NCI-H187 treated with DMSO at 0.1 percent for 48 hours (cell line): ENCODE measurements at places on chromosomes 7 and 10.

GRCh38 chr7:17633067-17633466 lies 307.2 kb downstream of the SNX13 start:
- DNase-seq: no peak

- DNase-seq: no peak
Observed at GRCh38 chr7:90596671-90597562, 796 bp downstream of the CDK14 start.

DNA sequence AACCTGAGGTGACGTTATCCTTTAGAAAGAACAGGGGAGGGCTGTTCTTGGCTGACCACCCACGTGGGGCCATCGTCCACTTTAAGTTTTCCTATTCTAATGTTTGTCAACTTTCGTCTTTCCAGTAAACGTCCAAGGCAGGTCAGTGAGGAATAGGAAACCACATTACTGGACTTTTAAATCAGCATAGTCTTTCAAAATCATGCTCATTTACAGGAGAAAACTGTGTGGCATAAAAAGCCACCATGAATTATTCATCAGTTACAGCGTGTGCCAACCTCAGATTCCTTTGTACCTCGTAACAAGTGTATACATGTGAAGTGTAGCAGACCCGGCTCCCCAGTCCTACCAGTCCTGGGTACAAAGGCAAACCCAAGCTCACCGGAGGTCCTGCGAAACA lies 25.1 kb upstream of the ABLIM1 start:
- DNase-seq: no peak

DNA sequence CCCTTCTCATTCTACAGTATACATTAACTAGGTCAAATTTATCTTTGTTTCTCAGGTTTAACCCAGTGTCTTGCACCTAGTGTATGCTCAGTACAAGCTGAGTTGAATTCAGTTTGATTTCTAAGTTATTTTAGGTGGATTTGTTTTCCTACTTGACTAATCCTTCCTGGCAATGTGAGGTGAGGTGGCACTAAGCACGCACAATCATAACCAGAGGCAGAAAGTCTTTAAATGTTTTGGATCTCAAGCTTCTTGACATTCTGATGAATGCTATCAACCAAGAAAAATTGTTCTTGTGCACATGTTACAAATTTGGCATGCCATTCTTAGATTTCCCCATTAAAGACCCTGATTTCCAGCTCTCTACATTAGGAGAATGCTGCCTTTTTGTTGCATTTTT lies 3.2 kb downstream of the BZW2 start:
- no peak for DNase-seq

DNA sequence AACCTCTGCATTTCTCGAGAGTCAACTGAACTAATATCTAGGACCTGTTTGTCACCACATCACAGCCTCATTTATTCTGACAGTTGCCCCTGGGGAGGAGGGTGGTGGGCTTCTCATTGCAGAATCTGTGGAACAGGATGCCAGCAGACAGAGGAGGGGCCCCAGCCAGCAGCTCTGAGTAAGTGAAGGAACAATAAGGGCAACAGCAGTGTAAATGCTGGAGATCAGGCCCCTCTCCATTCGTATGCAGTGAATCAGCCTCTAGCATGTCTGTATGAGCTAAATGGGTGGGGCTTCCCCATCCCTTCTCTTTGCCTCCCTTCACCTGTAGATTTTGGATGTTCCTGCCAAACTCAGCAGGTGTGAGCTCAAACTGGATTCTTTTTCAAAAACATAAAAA lies 7.7 kb upstream of the CPVL start:
- DNase-seq: no peak

DNA sequence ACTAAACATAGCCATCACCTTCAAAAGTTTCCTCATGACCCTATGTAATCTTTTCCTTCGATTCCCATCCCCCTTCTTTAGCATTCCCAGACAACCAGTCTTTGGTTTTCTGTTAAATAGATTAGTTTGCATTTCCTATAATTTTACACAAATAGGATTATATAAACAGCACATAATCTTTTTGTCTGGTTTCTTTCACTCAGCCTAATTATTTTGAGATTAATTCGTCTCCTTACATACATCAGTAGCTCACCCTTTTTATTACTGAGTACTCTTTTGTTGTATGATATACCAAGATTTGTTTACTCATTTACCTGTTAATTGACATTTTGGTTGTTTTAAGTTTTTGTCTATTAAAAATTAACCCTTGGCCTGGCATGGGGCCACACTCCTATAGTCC lies 354.7 kb upstream of the CHRM2 start:
- no peak for DNase-seq

DNA sequence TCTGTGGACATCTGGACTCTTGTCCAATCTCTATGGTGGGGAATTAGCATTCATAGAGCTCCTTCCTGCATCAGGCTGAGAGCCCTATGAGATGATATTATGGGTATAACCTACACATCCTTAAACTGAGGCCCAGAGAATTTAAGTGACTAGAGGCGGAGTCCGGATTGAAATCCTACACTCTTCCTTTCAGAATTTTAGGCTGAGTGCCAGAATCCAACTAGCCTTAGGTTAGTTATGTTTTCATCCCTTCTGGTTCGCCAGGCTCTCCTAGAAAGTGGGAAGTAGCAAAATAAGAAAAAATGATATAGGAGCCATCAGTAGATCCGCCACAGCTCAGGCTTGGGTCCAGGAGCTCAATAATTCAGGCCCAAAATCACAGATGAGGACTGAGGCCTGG lies 212.5 kb downstream of the GLI3 start:
- no peak for DNase-seq

GRCh38 chr10:6493521-6494441 lies 86.3 kb downstream of the PRKCQ start:
- DNase-seq: no peak

GRCh38 chr10:116164291-116164690 lies 108.7 kb downstream of the GFRA1 start:
- DNase-seq: no peak
